Hippocampal formation (tissue), 2 donors: ENCODE measurements at places on chromosomes 11 and 22.

DNA sequence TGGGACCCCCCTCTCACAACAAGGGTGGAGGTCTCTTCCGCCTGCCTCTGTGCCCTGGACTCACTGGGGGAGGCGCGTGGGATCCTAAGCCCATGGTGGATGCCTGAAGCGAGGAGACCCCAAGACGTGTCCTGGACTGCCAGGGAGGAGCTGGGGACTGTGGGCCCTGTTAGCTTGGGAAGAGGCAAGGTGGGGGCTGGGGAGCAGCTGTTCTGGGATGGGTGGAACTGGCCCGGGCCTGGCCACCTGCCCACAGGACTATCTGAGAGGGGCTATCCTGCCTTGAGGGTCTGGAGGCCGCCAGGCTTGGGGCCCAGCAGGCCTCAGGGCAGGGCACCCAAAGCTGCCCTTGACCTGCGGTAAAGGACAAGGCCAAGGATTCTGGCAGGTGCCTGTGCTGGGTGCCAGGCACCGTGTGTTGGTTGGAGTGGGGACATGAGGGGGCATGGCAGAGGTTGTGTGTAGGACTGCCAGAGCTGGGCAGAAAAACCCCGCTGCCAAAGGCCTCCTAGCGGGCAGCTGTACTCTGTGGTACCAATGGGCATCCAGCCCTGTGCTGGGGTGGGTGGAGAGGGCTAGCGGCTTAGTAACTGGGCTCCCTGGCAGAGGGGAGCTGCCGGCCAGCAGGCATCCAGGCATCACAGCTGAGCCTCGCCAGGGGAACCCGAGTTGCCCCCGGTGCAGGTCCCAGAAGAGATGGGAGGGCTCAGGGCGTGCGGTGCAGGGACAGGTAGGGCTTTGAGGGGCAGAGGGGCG lies 670 bp downstream of the LSP1 start:
- no peak for DNase-seq

DNA sequence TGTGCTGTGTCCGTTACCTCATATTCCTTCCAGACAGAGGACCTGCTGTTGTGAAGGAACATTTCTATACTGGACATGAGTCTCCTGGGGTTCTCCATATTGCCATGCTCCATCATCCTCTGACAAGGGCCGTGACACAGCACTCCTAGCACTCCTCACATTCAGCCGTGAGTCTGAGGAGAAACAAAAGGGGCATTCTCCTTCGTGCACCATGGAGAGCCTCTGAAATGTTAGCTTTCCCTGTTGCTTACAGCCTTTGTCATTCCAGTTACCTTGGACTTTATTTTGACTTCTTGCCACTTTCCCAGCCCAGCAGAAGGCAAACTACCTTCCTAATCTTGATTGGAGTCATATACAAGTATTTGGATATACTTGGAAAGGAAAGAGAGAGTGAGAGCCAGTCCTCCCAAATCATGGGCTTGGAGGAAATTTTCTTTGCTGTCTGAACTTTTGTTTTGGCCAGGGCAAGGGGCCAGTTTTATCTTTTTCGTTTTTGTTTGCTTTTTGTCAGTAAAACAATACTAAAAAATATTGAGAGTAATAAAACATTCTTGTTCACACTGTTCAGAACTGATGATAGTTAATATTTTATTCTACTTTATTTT lies 29.1 kb upstream of the TECTA start:
- no peak for DNase-seq

GRCh38 chr11:58905011-58905720 lies 34.1 kb upstream of the GLYATL1 start:
- no peak for DNase-seq

DNA sequence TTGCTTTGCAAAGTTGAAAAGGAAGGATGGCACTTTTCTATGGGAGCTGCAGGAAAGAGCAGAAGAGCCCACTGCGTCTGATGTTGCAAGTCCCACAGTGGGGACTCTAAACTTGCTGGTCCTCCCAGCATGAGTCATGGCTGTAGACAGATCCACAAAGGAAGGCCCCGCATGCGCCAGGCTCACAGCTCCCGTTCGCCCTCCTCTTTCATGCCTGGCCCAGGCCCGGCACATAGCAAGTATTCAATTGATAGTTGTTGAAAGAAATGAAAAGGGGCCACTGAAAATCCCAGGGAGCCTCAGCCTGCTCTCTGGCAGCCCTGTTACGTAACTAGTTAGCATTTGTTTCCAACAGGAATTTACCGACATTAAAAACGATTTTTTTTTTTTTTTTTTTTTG lies 18.9 kb downstream of the AP1B1 start:
- peak; percentile 54 for DNase-seq

- DNase-seq: no peak
These were observed 16.2 kb upstream of the LDLRAD3 start for GRCh38 chr11:35927682-35928081.

GRCh38 chr22:19868333-19868732 lies 13.7 kb upstream of the GNB1L start:
- DNase-seq: no peak

DNA sequence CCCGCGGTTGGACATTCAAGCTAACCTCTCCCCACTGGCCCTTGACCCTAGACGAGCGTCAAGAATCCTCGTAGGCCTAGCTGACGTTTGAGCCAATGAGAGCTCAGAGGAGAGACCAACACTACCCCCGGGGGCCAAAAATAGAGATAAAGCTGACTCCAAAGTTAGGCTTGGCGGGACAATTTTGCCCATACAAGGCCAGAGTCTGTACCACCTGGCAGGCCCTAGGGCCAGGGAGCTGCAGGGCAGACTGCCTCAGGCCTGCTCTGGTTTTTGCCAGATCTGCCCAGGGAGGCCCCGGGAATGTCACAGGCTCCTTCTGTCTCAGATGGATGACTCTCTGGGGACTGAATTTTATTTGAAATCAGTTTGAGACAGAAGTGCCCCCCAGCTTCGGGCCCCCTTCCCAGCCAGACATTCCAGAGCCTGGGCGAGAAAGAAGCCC lies 40.8 kb upstream of the ACCSL start:
- no peak for DNase-seq

DNA sequence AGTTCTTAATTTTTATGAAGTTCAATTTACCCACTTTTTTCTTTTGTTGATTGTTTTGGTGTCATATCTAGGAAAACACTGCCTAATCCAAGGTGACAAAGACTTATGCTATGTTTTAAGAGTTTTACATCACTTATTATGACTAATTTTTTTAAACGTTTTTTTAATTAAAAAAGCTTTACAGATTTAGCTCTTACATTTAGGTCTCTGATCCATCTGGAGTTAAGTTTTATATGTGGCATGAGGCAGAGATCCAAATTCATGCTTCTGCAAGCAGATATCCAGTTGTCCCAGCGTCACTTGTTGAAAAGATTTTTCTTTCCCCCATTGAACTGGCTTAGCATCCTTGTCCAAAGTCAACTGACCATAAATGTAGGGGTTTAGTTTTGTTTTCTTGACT lies 72.6 kb downstream of the PACSIN2 start:
- DNase-seq: no peak

- no peak for DNase-seq
These were observed 878.1 kb downstream of the BRD1 start for GRCh38 chr22:48949375-48950149.

DNA sequence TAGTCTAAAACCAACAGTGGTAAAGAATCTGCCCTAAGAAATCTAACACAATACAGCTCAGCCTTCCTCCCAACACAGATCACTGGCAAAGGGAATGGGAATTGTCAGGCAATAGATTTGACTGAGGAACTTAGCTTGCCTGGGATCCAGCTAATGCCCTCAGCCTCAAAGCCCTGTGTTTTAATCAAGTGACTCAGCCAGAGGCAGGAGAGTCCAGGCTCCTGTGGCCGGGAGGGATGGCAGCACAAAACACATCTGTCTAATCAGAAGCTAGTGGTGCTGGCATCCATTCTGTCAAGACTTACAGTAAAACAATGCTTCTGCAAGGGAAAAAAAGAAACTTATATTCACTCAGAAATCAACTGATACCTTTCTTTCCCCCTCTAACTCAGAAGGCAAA lies 5.6 kb downstream of the SYTL2 start:
- DNase-seq: no peak

- no peak for DNase-seq
These were observed 141.6 kb upstream of the TEAD1 start for GRCh38 chr11:12532580-12532979.

DNA sequence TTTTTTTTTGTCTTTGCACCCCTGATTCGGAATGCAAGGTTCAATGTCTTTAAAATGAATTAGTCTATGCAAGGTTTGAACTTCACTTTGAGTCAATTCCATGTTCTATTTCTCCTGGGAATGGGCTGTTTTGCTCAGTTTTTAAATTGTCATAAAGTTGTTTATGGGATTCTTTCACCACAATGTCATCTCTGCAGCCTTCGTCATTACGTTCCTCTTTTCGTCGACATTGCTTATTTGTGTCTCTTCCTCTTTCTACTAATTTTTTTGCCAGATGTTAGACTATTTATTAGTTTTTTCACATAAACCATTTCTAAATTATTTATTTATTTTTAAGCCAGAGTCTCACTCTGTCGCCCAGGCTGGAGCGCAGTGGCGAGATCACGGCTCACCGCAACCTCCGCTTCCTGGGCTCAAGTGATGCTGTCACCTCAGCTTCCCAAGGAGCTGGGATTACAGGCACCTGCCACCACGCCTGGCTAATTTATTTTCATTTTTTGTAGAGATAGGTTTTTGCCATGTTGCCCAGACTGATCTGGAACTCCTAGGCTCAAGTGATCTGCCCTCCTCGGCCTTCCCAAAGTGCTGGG lies 7.1 kb upstream of the TNNT3 start:
- DNase-seq: no peak

- DNase-seq: no peak
These were observed 4.3 kb upstream of the THY1 start for GRCh38 chr11:119427279-119427678.

DNA sequence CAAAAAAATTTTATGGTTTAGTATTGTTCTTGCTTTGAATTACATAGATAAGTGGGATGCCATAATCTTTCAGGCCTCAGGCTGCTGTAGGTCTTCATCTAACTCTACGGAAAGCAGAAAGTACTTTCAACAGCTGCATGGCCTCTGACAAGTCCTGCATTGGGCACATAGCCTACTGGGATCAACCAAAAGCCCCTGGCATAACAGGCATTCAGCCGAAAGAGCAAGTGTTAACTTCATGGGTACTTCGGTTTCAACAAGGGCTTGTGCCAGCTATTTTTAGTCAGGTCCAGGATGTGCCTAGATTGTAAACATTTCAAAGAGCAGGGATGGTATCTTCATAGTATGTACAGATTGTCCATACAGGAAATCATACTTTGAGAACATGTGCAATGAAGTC lies 3.1 kb downstream of the SLN start:
- DNase-seq: no peak

GRCh38 chr11:79501707-79502106 lies 60.9 kb upstream of the TENM4 start:
- DNase-seq: no peak

- no peak for DNase-seq
These were observed 1.9 kb upstream of the ATL3 start for GRCh38 chr11:63672936-63673539.

GRCh38 chr11:65654375-65655349 lies 8.1 kb downstream of the RELA start:
- DNase-seq: no peak

- no peak for DNase-seq
These were observed 15.6 kb upstream of the RDX start for GRCh38 chr11:110311783-110312579.

- DNase-seq: no peak
These were observed 12.9 kb downstream of the SIRT3 start for GRCh38 chr11:223026-223789.

DNA sequence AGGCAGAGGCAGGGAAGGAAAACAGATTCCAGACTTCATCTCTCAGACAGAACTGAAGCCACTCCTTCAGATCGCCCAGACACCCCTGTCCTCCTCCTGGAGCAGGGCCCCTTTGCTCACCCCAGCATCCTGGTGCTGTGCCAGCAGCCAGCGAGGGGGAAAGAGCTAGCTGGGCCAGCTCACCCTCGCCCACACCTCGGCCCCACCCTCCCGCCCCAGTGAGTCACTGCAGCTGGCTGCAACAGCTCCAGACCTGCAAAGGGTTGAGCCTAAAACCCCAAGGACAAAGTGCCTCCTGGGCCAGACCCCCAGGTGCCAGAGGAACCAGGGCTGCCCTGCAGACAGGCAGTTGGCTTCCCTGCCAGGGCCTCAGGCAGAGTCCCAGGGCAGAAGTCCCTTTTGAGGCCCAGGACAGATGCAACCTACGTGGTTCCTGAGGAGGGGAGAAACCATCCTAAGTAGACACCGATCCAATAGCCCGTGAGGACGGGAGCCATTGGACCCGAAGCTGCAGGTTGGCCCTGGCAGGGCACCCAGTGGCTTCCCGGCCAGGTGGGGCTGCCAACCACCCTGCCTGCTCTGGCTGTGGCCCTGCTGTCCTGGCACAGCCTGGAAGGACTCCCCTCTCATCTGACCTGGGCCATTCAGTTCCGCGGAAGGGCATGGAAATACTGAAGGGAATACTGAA lies 7.2 kb downstream of the AHNAK start:
- DNase-seq: no peak

GRCh38 chr11:25927411-25927953 lies 404.4 kb upstream of the ANO3 start:
- no peak for DNase-seq

GRCh38 chr22:27084130-27084529 lies 426.7 kb downstream of the MIAT start:
- DNase-seq: no peak

GRCh38 chr11:61645179-61645868 lies 34.9 kb upstream of the DAGLA start:
- no peak for DNase-seq

GRCh38 chr11:69582756-69583467 lies 58.0 kb upstream of the CCND1 start:
- DNase-seq: no peak

- DNase-seq: peak; percentile 51
These were observed at the start of gene SLC25A18 for GRCh38 chr22:17562906-17563870. Gene SLC25A18, plus strand, starts transcription at chr22:17563498. Its CDS starts 16,447 bp downstream, at chr22:17579945.

GRCh38 chr11:106012744-106013143 lies 9.3 kb downstream of the MSANTD4 start:
- peak; percentile 30 for DNase-seq

GRCh38 chr11:114090976-114091375 lies 31.5 kb downstream of the ZBTB16 start:
- DNase-seq: no peak

- no peak for DNase-seq
These were observed 2.4 kb upstream of the ATP5MG start for GRCh38 chr11:118398791-118399559.

DNA sequence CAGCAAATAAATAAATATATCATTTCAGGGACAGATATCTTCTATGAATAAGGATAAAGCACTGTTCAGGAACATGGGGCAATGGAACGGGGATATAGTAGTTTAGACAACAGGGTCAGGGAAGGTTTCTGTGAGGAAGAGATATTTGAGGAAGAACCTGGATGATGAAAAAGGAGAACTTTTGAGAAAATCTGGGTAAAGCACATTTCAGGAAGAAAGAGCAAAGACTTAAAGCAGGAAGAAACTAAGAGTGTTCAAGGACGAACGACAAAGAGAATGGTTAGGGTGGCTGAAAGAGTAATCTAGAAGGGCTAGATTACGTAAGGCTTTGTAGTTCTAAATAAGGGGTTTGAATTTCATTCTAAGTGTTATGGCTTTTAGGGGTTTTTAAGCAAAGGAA lies 12.7 kb downstream of the DDI1 start:
- DNase-seq: no peak
